ENCODE measurements at places on chromosomes 2 and 18. TPM values are rescaled to one million over a fixed set of nuclear protein-coding genes. Genes with fewer than 3 reads are reported as not detected.

The QPCT gene
- total RNA-seq = 0.38 TPM

The FANCL gene
- total RNA-seq = 13.1 TPM

The GPC1 gene
- total RNA-seq = 0.79 TPM

The MPP4 gene
- 0.15 TPM for total RNA-seq

The RNF125 gene
- total RNA-seq = 105 TPM

The IL36B gene
- not detected for total RNA-seq

The SP3 gene
- total RNA-seq = 179 TPM

The UGT1A4 gene
- not detected for total RNA-seq

The IL36G gene
- total RNA-seq = not detected

The MOGAT1 gene
- not detected for total RNA-seq

The TMEM247 gene
- not detected for total RNA-seq

DNA sequence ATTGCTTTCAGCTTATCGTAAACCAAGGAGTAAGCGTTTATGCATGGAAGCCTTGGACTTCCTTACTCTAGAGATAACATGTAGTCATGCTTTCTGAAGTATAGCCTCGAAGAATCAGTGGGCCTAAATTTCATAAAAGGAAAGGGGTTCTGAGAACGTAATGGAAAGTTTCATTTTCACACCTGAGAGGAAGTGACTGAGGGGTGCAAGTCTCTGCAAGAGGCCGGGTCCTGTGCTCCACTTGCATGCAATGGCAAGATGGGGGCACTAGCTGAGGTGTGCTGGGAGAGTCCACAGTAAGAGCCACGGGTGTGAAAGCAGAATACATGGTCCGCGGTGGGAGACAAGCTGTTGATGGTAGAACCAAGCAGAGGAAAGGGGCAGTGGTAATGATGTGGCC lies 36.5 kb upstream of the C1D start:
- no peak for DNase-seq

- DNase-seq = no peak
These were observed 25.6 kb upstream of the PTMA start for GRCh38 chr2:231682603-231683291.

DNA sequence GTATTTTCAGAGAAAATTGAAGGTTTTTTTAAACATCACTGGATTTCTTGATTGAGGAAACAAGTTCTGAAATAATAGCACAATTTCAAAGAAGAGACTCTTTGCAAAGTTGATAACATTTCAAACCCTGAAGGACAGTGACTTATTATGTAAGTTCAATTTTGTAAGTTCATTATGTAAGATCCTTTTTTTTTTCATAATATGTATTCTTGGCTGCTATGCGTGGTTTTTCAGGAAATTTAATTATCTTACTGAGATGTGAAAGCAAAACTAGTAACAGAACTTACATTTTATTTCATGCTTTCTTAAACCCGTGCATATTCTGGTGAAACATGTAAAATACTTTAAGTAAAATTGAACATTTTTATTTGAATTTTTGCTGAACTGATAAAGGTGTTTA lies 65.4 kb downstream of the RIF1 start:
- no peak for DNase-seq

DNA sequence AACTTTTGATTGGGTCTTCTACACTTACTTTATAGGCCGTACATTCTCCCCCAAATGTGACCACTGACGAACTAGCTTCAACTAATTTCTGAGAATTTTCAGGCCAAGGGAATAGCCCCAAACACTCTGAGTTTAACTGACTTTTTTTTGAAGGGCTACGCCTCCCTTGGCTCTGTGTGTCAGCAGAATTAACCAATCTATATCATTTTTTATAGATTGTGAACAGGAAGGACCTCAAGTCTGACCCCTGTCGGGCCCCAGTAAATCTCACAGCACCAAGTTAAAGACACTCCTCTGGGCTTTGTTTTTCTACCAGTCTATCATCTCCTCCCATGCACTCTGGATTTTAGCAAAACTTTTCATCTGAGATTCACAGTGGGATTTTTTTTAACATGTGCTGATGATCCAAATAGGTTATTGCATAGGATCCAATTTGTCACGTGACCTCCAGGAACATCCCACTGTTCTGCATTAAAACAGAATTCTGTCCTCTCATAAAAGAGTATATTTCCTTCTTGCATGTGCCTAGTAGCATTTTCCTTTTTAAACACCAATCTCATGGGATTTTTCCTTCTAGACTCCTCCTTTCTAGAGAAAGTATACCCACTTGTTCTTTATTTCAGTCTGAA lies 307.1 kb downstream of the OSR1 start:
- DNase-seq = no peak

DNA sequence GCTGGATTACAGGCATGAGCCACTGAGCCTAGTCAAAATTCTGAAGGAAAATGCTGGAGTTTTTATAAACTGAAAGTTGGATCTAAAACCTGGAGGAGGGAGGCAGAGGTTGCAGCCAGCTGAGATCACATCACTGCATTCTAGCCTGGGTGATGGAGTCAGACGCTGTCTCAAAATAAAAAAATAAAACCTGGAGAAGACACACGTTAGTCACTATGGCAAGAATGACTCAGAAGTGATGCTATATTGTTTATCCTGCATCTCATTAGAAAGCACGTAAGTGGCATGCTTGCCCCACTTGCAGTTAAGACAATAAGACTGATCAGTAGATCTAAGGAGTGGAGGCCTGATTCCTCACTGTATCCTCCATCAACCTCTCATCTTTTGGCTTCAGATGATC lies 106.6 kb upstream of the STON1 start:
- DNase-seq = no peak

GRCh38 chr2:21052044-21052443 lies 8.2 kb upstream of the APOB start:
- DNase-seq = no peak

GRCh38 chr2:17858064-17858463 lies 20.4 kb upstream of the KCNS3 start:
- no peak for DNase-seq

GRCh38 chr2:54894467-54894866 lies 155.8 kb downstream of the RTN4 start:
- no peak for DNase-seq

DNA sequence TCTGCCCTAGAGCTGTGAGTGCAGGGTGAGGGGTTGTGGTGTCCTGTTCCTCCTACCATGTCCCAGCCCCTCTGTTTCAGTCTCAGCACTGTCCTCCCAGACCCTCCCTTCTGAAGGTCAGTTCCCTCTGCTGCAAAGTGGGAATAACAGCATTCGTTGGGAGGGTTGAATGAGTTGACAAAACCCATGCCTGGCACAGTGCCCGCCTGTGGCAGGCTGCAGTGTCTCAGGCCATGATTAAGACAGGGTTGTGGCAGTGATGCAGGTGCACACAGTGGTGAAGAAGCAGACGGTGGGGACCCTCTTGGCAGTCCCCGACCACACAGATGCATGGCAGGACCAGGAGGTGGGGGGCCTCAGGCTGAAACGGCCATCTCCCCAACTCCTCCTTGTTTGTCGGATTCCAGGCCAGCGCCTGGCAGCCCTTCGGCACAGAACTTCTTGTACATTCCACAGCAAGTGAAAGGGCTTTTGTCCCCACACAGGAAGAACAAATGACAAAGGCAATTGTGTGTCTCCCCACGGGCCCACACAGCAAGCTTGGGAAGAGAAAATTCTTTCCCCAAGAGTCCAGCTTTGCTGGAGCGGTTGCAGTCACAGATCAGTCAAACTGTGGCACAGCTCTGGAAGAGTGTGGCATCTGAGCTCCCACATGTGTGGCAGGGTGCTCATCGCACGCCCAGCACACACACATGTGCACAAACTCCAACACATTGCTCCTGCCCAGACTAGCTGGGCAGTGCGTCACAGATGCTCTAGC lies 92.0 kb upstream of the MSH2 start:
- no peak for DNase-seq

GRCh38 chr2:51722311-51722710 lies 690.4 kb upstream of the NRXN1 start:
- DNase-seq = no peak

DNA sequence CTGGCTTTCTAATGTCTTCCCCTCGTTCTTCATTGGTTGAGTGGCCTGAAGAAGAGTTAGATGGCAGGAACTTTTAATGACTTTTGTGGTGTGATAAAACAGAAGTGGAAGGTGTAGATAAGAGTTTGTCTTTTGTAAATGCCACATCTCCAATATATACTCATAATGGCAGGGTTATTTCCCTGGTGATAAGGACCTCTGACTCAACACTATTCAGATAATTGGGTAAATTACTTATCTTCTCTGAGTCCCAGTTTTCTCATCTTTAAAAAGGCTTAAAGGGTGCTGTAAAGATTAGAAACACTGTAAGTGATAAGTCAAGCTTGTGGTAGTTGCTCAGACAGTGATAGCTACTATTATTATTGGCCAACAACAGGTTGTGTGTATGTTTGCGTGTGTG lies 9.5 kb downstream of the KLHL14 start:
- no peak for DNase-seq

DNA sequence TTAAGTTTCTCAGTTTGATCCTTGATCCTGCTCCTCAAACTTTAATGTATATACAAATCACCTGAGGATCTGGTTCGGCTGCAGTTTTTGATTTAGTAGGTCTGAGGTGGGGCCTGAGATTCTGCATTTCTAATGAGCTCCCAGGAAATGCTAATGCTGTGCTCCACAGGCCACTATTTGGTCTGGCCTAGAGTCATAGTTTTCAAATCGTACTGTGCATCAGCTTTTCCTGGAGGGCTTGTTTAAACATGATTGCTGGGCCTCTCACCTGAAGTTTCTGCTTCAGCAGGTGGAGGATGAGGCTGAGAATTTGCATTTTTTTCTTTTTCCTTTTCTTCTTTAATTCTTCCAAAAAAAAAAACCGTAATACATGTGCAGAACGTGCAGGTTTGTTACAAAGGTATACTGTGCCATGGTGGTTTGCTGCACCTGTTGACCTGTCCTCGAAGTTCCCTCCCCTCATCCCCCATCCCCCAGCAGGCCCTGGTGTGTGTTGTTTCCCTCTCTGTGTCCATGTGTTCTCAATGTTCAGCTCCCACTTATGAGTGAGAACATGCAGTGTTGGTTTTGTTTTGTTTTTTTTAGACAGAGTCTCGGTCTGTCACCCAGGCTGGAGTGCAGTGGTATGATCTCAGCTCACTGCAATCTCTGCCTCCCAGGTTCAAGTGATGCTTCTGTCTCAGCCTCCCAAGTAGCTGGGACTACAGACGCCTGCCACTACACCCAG lies 42.2 kb upstream of the CD28 start:
- no peak for DNase-seq

DNA sequence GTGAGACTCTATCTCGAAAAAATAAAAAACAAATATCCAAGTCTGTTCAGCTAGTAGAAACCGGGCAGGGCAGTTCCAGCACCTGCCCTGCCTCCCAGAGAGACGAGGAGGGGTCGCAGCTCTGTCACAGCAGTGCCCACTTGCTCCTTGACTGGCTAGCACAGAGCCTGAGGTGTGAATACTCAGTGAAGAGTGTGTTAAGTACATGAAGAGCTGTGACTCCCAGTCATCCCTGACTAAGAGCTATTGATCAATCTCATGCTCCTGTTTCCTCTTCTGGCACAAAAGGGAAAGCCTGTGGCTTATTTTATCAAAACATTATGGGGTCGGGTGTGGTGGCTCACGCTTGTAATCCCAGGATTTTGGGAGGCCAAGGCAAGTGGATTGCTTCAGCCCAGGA lies 83.0 kb upstream of the FZD7 start:
- DNase-seq = no peak

- DNase-seq = no peak
These were observed 167.0 kb upstream of the HDAC4 start for GRCh38 chr2:239567786-239568185.

DNA sequence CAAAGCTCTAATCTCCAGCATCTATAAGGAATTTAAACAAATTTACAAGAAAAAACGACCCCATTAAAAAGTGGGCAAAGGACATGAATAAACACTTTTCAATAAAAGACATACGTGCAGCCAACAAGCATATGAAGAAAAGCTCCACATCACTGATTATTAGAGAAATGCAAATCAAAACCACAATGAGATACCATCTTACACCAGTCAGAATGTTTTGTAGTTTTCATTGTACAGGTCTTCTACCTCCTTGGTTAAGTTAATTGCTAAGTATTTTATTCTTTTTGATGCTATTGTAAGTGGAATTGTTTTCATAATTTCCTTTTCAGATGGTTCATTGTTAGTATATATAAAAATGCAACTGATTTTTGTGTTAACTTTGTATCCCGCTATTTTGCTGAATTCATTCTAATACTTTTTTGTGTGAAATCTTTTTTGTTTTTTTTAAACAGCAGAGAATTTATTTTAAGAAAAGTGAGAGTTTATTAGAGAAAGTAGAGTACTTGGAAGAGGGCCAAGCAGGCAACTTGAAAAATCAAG lies 40.7 kb downstream of the SLC39A10 start:
- DNase-seq = no peak

DNA sequence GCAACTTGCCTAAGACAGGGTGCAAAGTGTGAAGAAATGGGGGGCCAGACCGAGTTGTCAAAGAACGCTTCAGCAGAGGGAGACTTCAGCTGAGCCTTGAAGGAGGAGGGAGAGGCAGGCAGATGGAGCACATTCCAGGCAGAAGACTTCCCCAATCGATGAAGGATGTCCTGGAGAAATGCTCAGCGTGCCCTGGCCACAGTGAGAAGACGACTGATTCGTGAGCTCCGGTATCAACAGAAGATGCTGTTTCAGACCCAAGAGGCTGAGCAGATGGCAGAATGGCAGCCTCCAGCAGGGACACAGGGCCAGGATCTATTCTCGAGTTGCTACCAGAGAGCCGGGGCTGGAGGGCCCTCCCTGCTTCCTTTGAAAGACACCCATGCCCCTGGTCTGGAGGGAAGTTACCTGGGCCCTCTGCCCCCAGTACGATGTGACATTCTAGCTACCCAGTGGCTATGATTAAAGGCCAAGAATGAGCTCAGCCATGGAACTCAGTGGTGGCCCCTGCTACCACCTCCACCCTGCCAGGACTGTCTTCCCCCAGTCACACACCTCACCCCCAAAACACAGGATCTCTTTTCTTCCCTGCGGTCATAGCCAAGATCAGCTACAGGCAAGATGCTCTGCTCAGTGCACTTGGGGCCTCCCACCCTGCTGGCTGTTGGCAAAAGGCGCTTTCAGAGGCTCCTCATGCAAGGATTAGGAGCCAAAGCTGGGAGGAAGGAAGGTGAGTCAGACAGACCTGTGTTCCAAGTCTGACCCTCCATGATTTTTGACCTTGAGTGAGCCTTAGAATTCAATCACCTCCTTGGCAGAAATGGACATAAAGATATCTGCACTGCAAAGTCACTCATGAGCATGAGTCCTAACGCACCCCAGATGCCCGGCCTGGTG lies 84.3 kb downstream of the TFCP2L1 start:
- no peak for DNase-seq

DNA sequence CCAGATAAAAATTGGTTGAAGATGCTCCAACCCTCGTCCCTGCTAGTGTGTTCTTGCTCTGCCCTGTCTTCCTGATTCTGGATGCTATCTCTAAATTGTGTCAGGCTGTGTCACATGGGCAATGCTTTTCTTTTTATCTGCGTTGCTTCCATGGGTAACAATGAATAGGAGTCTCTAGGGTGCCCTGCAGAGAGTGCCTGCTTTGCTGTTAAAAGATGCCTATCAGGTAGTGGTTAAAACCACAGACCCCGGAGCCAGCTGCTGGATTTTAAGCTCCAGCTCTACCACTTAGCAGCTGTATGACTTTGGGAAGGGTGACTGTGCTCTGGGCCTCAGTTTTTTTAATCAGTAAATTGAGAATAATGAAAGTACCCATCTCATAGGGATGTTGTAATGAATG lies 340.3 kb downstream of the PLCL1 start:
- DNase-seq = no peak

- DNase-seq = peak; percentile 2
These were observed 119.6 kb upstream of the ARL5A start for GRCh38 chr2:151947813-151948165.

GRCh38 chr2:80330527-80331450 lies 26.2 kb upstream of the LRRTM1 start:
- no peak for DNase-seq

- peak; percentile 38 for DNase-seq
These were observed 135.0 kb downstream of the LAMA3 start for GRCh38 chr18:23824240-23824639.
